Naive thymus-derived CD8-positive, alpha-beta T cell (primary cell): ENCODE measurements at places on chromosomes 6 and 20.

DNA sequence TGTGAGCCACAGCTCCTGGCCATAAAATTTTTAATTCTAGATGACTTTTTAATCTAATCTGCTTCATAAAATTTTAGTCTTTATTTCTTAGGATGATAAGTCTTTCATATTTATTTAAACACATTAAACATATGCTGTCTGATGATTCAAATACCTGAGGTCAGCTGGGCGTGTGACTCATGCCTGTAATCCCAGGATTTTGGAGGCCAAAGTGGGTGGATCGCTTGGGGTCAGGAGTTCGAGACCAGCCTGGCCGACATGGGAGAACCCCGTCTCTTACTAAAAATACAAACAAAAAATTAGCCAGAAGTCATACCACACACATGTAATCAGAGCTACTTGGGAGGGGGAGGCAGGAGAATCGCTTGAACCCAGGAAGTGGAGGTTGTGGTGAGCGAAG, 53.1 kb downstream of the RBM24 start:
- no peak for DNase-seq

- no peak for DNase-seq
These were observed 80.7 kb downstream of the CARMIL1 start for GRCh38 chr6:25359891-25360290.

DNA sequence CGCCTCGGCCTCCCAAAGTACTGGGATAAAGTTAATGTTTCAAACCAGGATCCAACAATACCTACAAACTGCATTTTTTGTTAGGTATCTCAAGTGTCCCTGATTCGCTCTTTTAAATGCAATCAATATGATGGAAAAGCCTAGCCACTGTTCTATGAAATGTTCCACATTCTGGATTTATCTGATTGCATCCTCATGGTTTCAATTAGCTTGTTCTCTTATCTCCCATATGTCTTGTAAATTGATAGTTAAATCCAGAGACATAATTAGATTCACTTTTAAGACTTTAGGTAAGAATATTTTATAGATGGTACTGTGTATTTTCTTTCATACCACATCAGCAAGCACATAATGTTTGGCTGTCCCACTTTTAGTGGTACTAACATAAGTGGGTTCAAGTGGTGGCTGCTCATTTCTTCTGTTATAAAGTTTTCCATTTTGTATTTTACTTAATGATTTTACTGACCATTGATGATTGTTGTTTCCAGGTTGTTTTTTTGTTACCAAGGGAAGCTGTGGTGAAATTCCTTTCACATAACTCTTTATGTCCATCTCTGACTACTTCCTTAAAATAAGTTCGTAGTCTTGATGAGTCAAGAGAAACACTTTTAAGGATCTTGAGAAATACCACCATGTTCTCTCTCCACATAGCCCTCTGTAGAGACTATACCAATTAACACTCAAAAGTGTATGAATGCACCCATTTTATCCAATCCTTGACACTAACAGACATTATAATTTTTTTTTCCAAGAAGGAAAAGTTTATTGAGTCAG, 40.5 kb downstream of the RNGTT start:
- no peak for DNase-seq

GRCh38 chr6:90484903-90485302, 102.0 kb downstream of the MAP3K7 start:
- no peak for DNase-seq

DNA sequence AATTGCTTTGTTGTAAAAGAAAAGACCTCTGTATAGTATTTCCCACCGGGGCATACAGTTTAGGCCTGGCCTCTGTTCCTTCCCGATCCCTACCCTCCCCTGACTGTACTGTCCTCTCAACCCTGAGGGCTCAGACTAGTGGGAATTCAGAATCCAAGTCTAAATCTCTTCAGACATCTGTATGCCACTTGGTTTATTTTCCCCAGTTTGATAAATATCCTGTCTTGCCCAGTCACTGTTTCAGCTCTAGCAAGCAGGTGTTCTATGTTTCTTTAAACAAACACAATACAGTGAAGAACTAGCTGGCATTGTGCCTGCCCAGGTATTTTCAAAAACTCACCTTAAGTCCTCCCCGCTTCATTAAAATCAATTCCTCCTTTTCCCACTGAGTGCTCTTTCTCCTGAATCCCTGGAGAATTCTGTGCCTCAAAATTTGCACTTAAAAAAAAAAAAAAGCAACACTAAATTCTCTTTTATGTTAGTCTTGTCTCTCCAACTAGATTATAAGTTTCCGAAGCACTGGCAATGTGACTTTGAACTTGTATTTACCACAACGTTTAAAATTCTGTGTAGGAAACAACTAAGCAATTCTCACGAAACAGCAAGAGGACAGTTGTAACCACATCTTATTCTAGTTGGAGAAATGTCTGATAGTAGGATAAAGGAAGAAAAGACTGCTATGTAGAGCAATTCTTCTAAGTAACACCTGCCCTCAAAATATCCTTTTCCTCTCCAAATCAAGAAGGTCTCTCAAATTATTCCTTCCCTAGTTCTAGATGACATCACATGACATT, 112.0 kb upstream of the CARMIL1 start:
- no peak for DNase-seq

DNA sequence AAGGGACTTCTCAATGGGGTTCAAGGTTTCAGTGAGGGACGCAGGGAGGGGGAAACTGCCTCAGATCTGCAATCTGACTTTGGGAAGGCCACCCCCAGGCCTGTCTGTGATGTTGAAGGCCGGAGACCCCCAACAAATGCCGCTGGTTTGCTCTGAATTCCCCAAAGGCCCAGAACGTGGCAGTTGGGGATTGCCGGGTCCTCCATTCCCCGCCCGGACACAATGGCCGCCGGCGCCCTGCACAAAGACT, 326 bp upstream of the BCL2L1 start:
- DNase-seq: no peak

DNA sequence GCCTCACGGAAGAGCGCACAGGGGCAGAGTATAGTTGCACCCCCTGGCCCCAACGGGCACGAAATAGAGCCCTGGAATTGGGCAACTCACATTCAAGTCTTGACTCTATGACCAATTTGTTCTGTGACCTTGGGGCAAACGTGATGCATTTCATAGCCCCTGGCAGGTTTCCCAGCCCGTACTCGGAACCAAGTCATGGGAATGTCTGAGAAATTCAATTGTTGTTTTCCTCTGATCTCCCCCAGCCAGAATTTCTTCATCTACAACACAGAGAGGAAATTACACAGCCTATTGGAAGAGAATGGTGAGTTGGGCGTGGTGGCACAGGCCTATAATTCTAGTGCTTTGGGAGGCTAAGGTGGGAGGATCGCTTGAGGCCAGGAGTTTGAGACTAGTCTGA, 322.3 kb upstream of the SULF2 start:
- DNase-seq: no peak

- DNase-seq: no peak
These were observed 181.2 kb downstream of the AIG1 start for GRCh38 chr6:143241911-143242310.

GRCh38 chr6:170295510-170296422, 4.9 kb upstream of the DLL1 start:
- no peak for DNase-seq

- no peak for DNase-seq
These were observed 232.8 kb downstream of the CDH26 start for GRCh38 chr20:60191014-60191413.

DNA sequence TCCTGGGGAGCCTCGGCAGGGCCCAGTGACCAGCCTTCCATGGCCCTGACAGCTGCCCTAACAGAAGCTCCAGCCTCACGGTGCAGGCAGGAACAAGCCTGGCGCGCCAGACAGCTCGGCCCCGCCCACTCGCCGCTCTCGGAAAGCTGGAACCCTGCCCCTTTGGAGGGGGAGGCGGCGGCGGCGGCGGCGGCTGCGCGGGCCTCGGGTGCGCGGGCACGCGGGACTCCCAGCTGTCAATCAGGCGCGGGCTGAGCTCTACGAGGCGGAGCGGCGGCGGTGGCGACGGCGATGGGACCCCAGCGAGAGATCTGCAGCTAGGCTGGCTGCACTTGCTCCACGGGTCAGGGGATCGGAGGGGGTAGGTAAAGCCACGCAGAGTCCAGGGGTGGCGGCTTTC, at the start of gene NRSN1:
TSS of gene NRSN1 (plus strand) at position 236 of the 400 bp plus-strand sequence. CDS start 8,113 bp downstream, outside the sequence.
- no peak for DNase-seq
